ENCODE measurements at places on chromosomes 2 and 18.

DNA sequence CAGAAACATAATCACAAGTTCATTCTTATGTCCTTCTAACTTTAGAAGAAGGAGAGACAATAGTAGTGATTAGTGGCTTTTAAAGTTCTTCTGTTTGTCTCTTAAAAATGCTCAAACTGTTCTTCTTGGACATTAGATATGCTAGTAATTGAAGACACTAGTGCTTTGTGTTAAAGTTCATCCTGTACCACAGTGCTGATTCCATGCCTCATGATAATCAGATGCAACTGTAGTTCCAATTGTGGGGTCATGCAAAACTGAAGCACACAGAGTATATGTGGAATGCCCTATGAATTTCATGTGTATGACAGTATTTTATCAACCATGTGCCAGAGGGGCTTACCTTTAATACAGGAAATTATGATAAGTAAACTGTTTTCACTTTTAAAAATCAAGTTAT is 11.4 kb upstream of the KCNJ13 start:
- no peak for DNase-seq

DNA sequence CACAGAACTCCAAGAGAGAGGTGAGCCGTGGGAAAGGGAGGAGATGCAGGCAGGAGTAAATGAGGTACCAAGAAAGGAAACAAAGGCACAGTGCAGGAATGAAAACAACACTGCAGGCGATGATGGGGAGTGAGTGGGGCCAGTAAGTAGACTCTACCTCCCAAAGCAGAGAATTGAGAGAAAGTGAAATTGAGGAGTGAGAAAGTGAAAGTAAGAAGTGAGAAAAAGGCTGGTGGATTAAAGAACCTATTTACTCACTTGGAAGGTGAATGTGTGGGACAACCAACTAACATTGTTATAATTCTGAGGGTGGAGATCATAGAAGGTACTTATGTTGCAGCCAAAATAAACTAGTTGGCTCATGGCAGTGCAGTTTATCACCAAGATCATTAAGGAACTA is 193.1 kb upstream of the TMEM200C start:
- no peak for DNase-seq

DNA sequence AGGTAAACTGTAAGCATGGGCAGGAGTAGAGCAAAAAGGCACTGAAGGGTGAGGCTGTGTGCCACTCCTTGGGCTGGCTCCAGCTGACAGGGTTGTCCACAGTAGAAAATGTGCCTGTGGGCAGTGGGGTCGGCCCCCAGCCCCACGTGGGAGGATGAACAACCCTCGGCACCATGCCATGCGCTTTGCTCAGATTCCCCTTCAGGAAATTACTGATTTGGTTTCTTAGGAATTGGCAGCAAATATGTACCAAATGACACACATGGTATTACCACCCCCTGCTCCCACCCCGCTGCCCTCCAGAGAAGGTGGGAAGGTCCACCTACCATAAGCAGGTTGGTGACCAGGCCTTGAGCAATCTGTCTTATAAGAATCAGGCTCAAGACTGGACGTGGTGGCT is 13.6 kb downstream of the ADCY3 start:
- DNase-seq, result no peak

GRCh38 chr2:141791521-141791920 is 339.3 kb downstream of the LRP1B start:
- no peak for DNase-seq

DNA sequence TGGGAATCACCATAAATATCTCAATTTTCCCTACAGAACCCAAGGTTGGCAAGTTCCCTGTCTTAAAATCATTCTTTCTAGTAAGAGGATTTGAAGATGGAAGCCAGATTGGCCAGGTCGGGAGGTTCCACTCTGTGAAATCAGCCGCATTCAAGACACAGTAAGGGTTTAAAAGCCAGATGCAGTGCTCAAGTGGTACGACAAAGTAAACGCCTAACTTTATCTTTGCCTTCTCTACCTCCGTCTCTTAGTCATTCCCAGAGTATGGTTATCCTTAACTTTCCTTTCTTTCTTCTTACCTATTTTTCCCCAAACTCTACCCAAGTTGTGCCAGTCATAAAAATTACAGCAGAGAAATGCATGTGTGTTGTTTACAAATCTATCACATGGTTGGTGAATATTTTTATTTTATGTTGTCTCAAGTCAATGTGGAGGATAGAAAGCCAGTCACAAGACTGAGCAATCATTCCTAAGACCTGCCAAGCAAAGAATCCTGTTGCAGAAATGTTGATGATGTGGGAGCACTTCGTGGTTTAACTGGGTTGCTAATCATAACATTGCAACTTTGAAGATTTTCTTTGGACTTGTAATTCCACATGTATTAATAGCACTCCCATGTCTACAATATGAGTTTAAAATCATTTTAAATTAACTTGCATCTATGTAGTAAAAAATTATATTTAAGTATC is 62.6 kb downstream of the SLC40A1 start:
- DNase-seq, result peak; percentile 50
